ENCODE measurements at places on chromosomes 1 and 21.

DNA sequence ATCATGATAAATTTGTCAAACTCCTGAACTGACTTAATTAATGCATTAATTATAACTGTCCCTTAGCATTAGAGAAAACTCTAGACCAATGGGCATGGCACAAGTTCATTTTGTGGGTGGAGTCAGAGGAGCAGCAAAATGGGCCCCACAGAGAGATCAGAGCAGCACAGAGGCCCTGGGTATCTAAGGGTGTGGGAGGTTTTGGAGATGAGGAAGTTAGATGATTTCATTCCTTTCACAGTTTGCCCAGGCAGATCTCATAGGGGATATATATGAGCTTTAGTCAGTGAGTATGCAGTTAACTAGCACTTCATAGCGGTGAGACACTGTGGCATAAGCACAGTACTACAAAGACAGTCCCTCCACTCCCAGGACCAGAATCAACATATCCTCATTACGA lies 117.3 kb downstream of the MAB21L3 start:
- no peak for DNase-seq

- no peak for DNase-seq
Measured at GRCh38 chr1:46333300-46334029, 7.1 kb upstream of the NSUN4 start.

DNA sequence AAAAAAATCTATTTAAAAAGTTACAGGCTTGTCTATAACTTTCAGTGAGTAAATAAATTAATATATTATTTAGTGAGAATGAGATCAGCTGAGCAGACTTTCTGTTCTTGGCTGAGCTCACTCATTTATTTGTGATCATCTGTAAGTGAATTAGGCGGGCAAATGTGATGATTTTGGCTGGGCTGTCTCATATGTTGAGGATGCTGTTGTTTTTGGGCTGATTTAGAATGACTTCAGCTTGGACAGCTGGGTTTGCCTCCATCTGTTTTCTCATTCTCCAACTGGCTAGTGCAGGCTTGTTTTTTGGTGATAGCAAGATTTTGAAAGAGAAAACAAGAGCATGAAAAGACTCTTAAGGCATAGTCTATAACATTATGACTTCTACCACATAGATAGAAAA lies 475.8 kb upstream of the OLFM3 start:
- DNase-seq, result no peak

DNA sequence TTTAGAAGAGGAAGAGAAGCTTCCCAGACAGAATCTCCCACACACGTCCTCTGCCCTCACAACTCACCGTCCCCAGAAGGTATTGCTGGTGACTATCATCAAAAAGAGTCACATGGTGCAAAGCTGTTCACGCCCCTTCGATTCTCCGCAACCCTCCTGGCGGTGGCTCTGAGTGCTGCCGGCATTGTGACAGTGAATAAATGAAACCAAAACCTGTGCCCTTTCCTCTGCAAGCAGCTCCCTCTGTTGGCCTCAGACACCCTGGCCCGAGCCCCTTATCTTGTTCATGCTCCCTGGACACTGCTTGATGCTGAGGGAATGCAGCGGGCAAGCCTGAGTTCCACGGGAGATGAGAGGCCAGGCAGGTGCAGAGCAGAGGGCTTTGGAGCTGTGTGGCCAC lies 510.3 kb downstream of the NPHP4 start:
- DNase-seq, result peak; percentile 28
